ENCODE measurements at places on chromosomes 5 and 9. TPM values are rescaled to one million over a fixed set of nuclear protein-coding genes. Genes with fewer than 3 reads are reported as not detected.

Gene PLAC8L1
- 1.5 TPM for polyA plus RNA-seq

Gene FAM170A
- 0.05 TPM for polyA plus RNA-seq

Gene KCTD16
- polyA plus RNA-seq = 0.02 TPM

Gene ELOVL7
- polyA plus RNA-seq = 5.4 TPM

Gene CCDC152
- 3.2 TPM for polyA plus RNA-seq

Gene IL4
- 0.59 TPM for polyA plus RNA-seq

Gene NMUR2
- polyA plus RNA-seq = 0.23 TPM

Gene HACD4
- polyA plus RNA-seq = 5.2 TPM
